ENCODE measurements at places on chromosomes 7 and 10.

GRCh38 chr10:47291682-47292081, 8.3 kb upstream of the GDF10 start:
- no peak for DNase-seq

- no peak for DNase-seq
These were observed 139.4 kb downstream of the HIBADH start for GRCh38 chr7:27523321-27523720.

GRCh38 chr10:79181698-79182521, 113.1 kb downstream of the ZMIZ1 start:
- DNase-seq = no peak

- no peak for DNase-seq
These were observed 5.3 kb downstream of the PAPOLB start for GRCh38 chr7:4856336-4857057.

- no peak for DNase-seq
These were observed 158.0 kb downstream of the WDR37 start for GRCh38 chr10:1214071-1214675.

DNA sequence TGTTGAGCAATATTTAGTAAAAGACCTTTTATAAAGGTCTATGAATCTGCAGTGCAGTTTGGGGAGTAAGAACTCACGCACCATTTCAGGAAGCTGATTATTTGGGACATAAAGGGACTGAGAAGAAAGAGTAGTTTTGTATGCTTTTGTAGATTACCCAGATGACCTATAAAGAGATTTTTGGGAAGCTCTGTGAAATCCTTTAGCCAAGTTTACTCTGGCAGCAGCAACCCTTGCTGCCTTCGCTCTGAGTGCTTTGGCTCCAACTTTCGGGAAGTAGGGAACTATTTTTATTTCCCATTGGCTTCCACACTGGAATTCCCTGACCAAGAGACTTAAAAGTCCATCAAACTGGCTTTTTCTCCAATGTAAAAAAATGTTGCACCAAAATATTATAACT, 1110.1 kb upstream of the PHF14 start:
- no peak for DNase-seq

DNA sequence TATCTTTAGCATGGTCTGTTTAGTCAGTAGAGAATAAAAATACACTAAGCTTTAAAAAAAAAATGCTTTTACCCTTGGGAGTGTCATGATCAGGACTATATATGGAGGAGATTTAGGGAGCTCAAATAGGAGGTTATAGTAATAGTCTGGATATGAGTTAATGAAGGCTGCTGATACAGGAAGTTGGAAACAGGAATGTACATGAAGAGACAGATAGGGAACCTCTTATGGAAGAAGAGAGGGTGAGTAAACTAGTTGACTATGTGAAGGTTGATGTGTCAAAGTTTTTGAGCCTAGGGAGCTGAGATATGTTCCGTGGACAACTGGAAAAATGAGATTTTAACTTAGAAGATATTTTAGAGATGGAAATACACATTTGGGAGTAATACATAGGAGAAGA, 472.0 kb upstream of the FZD8 start:
- no peak for DNase-seq

GRCh38 chr10:51860257-51860656, 160.9 kb upstream of the CSTF2T start:
- DNase-seq = peak; percentile 7

- DNase-seq = peak; percentile 35
These were observed 305.8 kb downstream of the KIF20B start for GRCh38 chr10:90007226-90007625.

GRCh38 chr7:112192236-112193154, 13.7 kb downstream of the DOCK4 start:
- peak; percentile 94 for DNase-seq

GRCh38 chr7:43054052-43054722, 58.3 kb upstream of the HECW1 start:
- no peak for DNase-seq

DNA sequence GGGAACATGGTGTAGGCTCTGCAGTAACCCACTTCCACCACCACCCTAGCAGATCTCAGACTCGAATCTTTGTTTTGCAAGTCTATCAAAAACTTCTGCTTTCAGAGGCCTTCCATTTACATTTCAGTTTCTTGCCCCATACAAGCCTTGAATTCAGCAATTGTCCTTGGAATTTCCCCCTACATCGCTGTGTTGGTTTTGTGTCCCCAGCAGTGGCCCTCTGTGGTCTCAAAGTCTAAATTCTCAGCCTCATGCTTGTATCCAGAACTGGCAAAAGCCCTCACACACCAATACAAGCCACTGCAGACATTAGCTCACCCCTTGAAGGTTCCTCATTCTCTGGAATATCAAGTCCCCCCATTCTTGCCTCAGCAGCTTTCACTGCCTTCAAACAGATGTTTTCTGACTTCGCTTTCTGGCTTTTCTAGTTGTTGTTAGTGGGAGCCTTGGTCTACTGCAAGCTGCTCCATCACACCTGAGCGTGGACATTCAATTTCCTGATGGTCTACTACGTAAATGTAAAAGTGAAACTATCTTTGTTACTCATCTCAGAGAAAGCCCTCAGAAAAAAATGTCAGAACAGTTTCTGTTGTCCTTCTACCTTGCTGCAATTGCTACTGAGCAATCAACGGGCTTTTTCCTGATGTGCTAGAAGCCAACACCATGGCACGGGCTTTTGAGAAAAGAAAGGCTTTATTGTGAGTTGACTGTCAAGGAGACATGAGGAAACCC, 1.8 kb upstream of the NUB1 start:
- DNase-seq = no peak

DNA sequence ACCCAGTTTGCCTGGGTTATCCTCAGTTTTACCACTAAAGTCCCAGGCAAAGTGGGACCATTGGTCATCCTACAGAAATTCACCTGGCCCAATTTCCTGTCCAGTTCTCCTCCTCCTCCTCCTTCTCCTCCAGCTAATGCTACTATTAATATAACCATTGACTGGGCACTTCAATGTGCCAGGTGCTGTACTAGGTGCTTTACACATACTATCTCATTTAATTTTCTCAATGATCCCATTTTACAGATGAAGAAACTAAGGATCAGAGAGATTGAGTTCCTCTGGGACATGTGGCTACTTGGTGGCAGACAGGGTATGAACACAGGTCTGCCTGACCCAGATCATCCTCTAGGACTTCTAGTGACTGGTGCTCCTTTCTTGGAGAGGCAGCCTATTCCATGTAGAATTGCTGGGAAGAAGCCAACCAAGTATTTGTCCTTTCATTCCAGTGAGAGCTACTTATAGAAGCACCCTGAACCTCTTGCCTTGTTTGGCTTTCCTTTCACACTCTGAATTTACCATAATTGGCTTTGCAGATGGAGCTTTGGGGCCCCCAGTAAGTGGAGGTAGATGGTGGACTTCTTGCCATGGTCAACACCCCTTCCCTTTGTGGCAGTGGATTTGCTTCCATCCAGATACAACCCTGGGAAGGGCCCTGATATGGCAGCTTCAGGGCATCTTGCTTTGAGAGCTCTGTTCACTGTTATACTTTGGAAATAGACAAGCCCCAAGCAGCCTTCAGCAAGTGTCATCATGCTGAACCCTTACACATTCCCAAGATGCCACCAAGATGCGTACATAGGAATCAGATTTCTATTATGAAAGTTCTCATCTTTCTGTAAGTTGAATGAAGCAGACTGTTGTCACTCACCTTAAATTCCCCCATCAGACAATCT, 78.7 kb downstream of the MYOF start:
- no peak for DNase-seq

DNA sequence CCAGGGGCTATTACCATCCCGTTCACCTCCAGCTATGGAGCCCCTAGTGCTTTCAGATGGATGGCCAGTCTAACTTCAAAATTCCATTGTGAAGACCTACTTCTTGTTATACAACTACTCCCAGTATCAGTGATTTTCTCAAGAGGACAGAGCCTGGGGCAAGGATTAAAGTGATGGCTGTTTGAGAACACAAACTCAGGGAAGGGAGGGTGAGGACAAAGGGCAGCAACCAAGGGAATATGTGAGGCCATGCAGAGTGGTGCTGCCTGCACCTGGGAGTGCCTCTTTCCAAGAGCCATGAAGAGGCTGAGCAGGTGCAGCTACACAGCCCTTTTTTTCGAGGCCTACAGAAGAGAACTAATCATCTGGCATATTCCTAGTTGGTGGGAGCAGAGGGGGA, 303.5 kb upstream of the BMPER start:
- DNase-seq = no peak

- DNase-seq = no peak
These were observed 569.5 kb downstream of the TYW1 start for GRCh38 chr7:67566101-67566500.

DNA sequence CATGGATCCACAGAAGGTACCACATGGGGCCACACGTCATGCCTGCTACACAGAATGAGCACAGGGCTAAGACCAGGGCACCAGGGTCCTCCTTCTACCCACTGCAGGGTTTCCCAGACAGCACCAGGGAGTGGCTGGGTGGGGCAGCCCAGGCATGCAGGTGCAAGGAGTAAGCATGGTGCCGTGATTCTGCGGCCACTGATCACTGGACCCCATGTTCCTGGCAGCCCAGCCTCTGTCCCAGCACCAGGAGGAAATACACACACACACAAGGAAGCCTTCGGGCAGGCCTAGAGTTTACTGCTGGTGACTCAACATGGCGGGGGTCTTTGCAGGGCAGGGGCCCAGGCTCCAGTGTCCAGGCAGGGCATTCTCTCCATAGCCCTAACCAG, 13.9 kb downstream of the ATP6V1F start:
- no peak for DNase-seq

- no peak for DNase-seq
These were observed 348.4 kb upstream of the MTPN start for GRCh38 chr7:136325578-136325977.

DNA sequence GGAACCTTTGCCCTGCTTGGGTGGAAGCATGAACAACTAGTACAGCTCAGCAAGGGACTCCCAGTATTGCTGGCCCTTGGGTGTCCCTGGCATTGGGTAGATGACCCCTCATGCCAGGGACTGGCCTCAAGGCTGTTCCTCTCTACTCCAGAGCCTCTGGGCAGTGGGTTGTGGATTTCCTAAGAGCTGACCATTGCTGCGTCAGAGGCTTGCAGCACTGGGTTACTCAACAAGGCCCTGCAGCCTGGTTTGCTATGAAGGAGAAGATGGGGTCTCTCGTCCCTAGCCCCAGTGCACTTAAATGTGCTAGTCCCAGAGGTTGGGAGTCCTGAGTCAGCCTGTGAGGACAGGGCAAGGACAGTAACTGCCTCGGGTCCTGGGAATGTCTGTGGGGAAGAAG, 2.5 kb downstream of the VSIR start:
- no peak for DNase-seq

GRCh38 chr10:1464881-1465417, 272.4 kb downstream of the ADARB2 start:
- DNase-seq = no peak

DNA sequence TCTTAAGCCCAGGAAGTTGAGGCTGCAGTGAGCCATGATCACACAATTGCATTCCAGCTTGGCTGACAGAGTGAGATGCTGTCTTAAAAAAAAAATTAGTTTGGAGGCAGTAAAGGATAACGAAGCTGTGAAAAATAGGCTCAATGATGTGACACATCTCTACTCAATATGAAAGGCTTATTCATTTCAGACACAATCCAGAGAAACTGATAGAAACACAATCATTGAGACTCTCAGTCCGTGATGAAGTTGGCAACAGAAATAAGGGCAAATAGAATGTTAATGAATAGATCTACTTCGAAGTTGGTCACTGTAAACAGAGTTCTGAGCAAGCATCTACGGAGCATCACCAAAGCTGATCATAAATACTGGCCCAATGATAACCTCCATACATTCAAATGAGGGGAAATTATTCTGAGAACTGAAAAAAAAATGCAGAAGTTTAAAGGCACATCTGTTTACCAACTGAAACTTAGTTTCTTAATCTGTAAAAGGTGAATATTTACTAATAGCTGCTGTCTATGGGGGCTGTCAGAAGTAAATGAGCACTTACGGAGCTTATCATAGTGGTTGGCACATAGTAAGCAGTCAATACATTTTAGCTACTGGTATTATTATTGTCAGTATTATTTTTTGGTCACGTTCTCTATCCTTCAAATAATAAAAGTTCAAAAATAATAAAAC, 70.4 kb downstream of the AKR1B1 start:
- DNase-seq = no peak

DNA sequence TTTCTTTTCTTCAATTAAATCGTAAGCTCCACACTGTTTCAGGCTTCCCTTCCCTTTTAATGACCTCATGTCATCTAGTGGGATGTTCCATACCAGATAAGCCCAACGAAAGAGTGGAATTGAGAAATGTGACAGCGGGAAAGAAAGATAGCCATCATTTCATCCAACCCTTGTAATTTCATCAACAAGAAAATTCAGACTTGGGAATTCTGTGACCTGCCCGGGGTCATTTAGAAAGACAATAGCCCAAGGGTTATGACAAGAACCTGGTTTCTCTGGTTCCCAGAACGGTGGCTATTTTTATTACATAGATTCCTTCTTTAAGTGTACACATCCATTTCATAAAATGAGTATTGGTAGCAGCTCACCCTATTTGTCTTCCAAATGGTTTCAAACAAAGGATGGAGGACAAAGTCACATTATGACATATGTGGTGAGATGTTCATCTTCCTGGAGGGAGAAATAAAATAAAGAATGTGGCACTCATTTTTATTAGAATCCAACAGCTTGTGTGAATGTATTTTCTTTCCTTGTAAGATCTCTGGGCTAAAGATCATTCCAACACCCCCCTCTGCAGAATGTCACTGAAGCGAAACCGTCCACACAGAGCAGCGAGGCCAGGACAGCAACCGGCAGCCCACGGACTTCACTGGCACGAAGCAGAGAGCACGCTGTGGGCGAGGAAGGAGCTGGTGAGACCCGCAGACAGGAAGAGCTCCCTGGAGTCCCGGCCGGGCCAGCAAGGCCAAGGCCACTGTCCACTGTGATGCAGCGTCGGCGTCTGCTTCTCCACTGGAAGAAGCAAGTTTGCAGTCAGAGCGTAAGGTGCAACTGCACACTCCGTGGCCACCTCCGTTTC, 199.9 kb downstream of the KLF6 start:
- no peak for DNase-seq

- DNase-seq = no peak
These were observed 76.7 kb downstream of the VWA2 start for GRCh38 chr10:114315566-114316420.

DNA sequence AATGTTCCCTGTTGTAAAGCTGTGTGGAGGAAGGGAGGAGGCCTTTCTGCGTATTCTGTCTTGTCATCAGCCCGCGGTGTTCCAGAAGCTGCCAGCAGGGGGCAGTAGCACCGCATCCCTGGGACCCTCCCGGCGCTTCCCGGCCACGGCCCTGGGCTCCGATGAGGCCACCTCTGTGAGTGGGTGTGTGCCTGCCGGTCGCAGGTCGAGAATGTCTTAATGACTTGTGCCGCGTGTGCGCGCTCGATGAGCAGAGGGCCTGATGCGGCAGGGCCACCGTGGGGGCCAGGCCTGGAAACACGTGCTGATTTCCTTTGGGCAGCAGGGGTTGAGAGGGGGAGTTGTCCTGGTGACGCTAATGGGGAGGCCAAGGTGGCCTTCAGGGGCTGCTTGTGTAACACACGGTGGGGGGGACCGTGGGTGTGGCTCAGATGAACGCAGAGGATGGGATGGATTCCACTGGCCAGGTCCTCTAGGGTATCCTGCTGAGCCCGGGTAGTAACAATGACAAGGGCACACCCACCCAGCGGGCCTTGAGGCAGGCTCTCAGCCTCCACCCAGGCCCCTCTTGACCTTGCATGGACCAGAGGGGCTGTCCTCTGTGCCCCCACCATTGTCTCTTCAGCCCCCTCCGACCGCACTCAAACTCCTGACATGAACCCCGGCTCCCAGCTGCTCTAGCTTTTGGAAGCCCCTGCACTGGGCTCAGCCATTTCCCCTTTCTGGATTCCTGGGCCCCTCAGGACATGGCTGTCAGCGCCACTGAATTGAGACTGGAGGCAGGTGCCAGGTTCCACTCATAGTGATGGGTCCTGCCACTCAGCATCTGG, 135.9 kb upstream of the PODXL start:
- no peak for DNase-seq
